Endodermal cell (in vitro differentiated cells): ENCODE measurements at places on chromosomes 6 and 20. TPM values are rescaled to one million over a fixed set of nuclear protein-coding genes. Genes with fewer than 3 reads are reported as not detected.

ACSS1 gene
- total RNA-seq: 0.22 and 0.23 TPM in 2 replicates

MMP24OS gene
- total RNA-seq: 30.0 to 57.4 TPM (median 32.2 TPM) in 3 replicates

SCUBE3 gene
- total RNA-seq: 0.81 and 0.86 TPM in 2 replicates

OR2H1 gene
- not detected in 3 replicates for total RNA-seq

CYP39A1 gene
- 1.1 and 1.8 TPM in 2 replicates for total RNA-seq

LSM2 gene
- total RNA-seq: 106 TPM in 2 replicates

FAM83B gene
- total RNA-seq: 13.1 to 28.9 TPM (median 13.4 TPM) in 3 replicates

PDYN gene
- total RNA-seq: 0.52 to 0.71 TPM (median 0.65 TPM) in 3 replicates

BFSP1 gene
- total RNA-seq: 4.2 to 9.4 TPM (median 7.4 TPM) in 3 replicates

SERINC1 gene
- 79.1 to 130 TPM (median 82.3 TPM) in 3 replicates for total RNA-seq

COL9A3 gene
- total RNA-seq: 112 and 133 TPM in 2 replicates

RPS6KA2 gene
- total RNA-seq: 15.3 to 17.9 TPM (median 15.9 TPM) in 3 replicates
